ENCODE measurements at places on chromosomes 16 and 17.

DNA sequence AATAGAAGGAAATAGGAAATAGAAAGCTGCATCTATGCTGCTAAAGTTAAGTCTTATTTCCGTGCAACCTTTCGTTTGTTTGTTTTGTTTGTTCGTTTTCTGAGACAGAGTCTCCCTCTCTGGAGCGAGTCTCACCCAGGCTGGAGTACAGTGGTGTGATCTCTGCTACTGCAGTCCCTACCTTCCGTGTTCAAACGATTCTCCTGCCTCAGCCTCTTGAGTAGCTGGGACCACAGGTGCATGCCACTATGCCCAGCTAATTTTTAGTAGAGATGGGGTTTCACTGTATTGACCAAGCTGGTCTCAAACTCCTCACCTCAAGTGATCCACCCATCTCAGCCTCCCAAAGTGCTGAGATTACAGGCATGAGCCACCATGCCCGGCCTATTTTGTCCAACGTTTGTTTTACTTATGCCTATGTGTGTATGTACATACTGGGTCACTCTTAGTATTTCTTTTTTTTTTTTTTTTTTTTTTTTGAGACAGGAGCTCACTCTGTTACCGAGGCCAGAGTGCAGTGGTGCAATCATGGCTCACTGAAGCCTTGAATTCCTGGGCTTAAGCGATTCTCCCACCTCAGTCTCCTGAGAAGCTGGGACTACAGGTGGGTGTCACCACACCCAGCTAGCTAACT, 16.8 kb downstream of the BMERB1 start:
- no peak for ATAC-seq

- ATAC-seq, result peak; percentile 17
Measured at GRCh38 chr17:48593126-48593829, at the start of gene HOXB5. Gene HOXB5, minus strand, starts transcription at chr17:48593779. Its CDS starts 97 bp downstream, at chr17:48593682.

DNA sequence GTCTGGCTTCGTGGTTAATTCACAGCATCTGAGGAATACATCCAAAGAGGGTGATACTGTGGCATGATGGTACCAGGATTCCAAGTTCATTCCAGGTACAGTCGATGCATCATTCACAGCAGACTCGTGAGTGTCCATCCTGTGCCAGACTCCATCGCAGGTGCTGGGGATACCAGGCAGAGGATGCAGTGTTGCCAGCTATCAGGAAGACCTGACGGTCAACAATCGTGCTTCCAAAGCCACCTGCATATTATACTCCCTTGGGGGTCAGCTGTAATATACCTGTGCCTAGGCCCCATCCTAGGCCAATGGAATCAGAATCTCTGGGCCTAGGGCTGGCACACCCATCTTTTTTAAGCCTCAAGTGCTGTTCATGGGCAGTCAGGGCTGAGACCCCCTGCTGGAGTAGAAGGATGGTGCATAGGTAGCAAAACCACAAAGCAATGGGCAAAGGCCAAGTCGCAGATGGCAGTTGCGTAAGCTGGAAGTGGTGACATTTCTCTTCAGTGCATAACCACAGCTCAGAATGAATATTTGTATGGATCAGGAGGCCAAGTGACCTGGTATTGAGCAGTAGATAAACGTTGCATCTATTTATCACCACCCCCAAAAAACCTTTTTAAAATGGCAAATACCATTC, 42.9 kb upstream of the C16orf78 start:
- ATAC-seq, result no peak

DNA sequence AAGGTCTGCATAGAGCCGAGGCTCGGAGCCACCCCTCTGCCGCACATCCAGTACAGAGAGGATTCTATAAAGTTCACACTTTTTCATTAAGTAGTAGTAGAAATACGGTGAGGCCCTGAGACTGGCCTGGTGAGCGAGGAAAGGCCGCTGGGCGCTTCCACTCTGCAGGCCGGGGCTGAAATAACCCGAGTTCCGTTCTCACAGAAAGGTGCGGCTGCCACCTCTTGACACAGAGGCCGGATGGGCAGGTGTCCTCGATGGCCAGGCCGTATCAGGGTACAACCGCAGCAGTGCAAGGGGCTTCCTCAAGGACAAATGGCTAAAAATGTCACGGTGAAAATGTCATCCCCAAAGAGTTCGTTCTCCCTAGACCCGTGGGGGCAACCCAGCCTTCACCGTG, 770 bp upstream of the PCYT2 start:
- no peak for ATAC-seq

DNA sequence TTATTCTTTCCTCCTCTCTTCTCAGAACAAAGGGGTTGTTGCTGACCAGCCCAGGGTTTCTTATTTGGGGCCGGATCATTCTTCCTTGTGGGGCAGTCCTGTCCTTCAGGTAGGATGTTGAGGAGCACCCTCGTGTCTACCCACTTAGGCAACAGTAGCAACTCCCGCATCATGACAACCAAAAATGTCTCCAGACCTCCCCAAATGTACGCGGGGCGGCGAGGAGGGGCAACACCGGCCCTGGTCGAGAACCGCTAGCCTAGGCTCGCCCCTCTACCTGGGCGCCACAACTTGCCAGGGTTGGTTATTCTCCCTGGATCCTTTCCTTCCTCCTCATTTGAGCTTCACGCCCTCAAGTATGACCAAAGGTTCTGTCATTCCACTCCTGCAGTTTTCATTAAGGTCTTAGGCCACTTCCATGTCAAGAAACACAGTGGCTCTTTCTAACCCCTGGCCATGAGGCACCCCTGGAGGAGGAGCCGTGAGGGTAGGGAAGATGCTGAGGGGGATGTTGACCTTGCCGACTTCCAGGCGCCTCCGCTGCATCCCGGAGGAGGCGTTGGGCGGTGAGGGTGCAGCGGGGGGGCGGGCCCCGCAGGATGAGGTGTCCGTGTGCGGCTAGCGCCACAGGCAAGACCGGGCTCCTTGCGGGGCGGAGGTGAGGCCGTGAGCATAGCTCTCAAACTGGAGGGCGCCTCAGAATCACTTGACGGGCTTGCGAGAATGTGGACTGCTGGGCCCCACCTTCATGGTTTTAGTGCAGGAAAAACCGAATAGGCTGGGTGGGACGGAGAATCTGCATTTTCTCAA, 712 bp upstream of the SPECC1 start:
- ATAC-seq, result peak; percentile 58

- ATAC-seq, result no peak
Measured at GRCh38 chr17:72590382-72590781, 469.6 kb downstream of the SOX9 start.

DNA sequence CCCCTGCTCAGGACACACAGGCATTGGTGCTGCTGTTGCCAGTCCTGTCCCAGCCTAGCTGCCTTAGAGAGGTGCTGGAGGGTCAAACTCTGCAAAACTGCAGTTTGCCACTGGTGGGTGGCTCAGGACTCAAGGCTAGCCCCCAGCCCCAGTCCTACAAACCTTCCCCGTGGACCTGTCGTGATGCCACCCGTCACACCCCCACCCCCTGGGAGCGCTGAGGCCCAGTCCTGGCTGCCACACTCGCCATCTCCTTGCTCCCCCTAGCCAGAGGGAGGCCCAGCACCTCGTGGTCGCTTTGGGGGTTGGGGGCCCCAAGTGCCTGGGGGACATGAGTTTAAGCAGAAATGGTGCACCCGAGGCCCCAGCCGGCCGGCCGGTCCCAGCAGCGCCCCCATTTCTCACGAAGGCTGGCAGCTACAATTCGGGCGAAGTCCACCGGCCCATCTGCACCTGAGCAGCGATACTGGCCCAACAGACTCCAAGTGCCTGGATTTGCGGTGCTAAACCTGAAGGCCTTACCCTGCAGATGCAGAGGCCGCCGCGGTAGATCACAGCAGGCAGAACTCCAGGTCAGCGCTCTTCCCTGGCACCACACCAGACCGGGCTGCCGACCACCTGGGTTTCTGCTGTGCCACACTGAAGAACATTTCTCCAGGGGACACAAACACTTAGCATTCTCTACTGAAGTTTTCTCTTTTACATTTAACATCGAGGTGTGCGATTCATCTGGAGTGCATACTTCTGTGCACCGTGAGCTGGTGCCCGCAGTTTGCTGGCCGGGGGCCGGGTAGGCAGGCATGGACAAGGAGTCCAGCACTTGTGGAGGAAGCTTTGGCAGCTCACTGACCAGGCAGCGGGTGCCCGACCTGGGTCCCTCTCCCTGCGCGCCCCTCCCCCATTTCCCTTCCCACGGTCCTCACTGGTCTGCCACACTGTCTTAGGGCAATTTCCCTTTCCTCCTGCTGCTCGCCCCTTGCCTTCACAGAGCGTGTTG, 130.0 kb downstream of the KCNJ12 start:
- no peak for ATAC-seq

DNA sequence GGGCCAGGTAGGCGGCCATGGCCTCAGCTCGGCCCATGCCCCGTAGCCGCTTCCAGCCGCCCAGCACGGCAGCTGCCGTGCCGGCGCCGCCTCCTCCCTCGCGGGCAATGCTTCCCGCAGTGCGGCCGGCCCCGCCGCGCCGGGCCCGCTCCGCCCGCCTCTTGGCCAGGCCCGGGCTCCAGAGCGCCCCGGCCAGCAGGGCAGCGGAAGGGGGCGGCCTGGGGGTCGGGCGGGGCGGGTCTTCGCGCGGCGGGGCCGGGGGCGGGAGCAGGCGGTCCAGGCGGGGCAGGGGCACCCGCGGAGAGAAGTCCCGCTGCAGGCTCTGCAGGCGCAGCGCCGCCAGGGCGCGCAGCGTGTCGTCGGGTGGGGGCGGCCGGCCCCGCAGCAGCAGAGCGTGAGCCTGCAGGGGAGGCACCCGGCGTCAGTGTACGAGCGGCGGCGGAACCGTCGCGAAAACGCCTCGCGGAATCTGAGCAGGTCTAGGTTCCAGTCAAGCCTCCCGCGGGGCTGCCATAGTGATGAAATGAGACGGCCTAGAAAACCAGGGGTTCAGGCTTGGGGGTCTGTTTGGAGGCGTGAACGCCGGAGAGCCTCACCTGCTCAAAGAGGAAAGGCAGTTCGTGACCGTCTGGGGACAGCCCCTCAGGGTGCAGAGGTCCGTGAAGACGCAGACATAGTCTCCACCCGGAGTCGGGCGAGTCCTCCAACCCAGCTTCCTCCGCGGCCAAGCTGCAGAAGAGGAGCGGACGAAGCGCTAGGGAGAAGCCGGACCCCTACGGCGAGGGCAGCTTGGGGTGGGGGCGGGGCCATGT, 6.6 kb downstream of the PLEKHH3 start:
- no peak for ATAC-seq

DNA sequence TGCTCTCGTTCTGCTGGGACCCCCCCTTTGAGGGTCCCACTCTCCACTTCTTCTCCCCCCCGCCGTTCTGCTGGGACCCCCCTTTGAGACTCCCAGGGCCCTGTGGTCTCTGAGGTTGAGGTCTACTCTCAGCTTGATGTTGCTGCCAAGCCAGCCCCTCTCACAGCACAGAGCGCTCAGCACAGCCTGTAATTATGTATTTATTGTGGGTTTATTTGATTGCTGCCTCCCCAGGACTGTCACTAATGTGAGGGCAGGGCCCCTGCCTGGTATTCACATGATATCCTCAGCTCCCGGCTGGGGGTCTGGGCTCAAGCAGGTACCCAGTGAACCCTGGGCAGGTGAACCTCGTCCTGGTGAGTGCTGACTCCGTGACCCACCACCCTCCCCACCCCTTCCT, 35.4 kb downstream of the ACTG1 start:
- no peak for ATAC-seq

DNA sequence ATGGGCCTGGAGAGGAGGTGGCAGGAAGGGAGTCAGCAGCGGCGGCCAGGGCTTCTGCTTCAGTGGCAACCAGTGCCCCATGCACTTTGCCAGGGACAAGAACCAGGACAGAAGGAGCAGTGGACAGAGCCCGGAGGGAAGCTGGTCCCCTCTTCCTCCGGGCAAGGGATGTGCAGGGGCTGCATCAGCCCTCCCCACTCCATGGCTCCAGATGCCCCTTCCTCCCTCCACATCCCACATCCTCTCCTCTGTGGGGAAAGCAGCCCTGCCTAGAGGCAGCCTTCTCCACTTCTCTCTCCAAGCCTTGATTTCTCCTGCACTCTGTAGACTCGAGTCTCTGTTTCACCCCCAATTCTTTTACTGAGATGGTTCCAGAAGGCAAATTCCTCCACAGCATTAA, 50.4 kb downstream of the AIPL1 start:
- no peak for ATAC-seq

DNA sequence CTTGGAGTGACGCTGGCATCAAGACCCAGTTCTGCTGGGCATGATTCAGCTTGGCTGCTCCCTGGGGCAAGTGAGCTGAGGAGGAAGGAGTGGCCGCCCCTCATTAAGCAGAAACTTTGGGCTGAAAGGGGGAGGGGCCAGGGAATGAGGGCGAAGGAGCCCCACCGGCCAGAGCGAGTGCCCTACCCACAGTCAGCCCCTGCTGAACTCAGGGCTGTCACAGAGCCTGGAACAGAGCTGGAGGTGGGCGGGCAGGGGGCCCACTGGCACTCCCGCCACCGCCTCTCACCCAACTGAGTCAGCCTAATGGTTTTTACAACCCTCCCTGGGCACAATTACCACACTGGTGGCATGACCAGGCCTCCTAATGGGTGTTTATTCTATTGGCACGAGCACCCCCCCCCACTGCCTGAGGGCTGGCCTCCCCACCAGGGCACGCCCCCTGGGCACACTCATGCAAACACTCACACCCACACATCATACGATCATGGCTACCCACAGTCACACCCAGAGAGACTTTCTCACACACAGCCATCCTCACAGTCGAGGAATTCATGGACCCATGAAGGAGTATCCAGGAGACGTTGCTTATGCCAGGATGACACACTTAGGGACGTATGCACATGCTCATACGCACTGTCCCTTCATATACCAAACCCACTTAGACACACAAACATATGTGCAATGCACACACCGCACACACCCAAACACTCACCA, 19.2 kb downstream of the UNC119 start:
- ATAC-seq, result no peak

GRCh38 chr16:55655381-55655896, 349 bp upstream of the SLC6A2 start:
- ATAC-seq, result peak; percentile 20

GRCh38 chr16:27287051-27287811, 18.7 kb upstream of the NSMCE1 start:
- ATAC-seq, result no peak

GRCh38 chr17:77756846-77757560, 201.5 kb upstream of the TNRC6C start:
- no peak for ATAC-seq

DNA sequence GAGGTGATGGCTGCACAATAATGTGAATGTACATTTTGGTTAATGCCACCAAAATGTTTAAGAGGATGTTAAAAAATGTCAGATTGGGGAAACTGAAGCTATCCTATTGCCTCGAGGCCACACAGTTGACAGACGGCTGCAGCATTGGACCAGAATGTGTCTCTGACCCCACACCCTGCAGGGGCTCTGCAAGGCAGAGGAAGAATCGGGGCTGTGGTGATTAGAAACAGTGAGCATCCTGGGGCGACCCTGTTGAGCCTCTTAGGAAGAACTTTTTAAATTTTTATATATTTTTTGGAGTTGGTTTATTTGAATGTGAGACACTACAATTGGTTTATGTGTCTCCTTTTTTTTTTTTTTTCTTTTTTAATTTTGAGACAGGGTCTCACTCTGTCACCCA, 15.0 kb upstream of the ADORA2B start:
- ATAC-seq, result no peak

DNA sequence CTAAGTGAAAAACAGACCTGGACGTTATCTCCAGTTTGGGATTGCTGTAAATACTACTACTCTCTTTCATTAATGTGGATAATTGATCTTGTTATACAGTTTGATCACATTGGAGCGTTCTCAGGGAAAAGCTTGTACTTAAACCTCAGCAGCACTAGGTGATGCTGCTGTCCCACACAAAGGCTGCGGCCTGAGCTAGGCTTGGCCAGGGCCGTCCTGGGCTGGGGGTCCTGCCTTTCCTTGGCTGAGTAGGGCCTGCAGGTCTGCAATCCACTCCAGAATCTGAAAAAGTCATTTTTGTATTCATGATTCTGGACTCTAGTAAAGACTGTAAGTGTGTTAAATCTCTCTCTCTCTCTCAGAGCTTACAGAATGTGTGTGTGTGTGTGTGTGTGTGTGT, 23.7 kb upstream of the PMFBP1 start:
- no peak for ATAC-seq
